ENCODE measurements at places on chromosomes 2 and 18. TPM values are rescaled to one million over a fixed set of nuclear protein-coding genes. Genes with fewer than 3 reads are reported as not detected.

The CD207 gene
- total RNA-seq: not detected

The CPO gene
- total RNA-seq: not detected

The ASB18 gene
- total RNA-seq: not detected

The MGAT5 gene
- 85.1 TPM for total RNA-seq

The MSTN gene
- total RNA-seq: not detected

GRCh38 chr2:109400102-109400501 is 213.7 kb downstream of the SEPTIN10 start:
- no peak for DNase-seq

- DNase-seq: no peak
Measured at GRCh38 chr18:32840962-32841361, 68.1 kb upstream of the KLHL14 start.

- DNase-seq: no peak
Measured at GRCh38 chr2:9440058-9440727, 16.7 kb downstream of the CPSF3 start.

DNA sequence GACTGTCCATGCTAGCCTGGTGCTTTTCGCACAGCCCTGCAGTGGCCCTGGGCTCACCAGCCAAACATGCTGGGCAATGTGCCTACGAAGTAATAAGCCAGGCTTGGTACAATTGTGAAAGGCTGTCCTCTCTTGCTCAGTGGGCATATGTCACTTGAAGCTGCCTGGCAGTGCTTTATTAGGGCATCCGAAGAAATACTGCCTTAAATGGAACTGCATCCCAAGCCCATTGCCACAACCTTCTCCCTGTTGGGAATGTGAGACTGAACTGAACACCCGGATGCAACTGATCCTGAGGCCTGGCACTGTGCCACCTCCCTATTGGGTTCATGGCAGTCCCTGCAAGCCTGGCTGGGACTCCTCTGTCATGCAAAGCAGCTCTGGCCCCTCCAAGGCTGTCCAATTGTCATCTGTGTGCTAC is 15.9 kb downstream of the CAPG start:
- no peak for DNase-seq

DNA sequence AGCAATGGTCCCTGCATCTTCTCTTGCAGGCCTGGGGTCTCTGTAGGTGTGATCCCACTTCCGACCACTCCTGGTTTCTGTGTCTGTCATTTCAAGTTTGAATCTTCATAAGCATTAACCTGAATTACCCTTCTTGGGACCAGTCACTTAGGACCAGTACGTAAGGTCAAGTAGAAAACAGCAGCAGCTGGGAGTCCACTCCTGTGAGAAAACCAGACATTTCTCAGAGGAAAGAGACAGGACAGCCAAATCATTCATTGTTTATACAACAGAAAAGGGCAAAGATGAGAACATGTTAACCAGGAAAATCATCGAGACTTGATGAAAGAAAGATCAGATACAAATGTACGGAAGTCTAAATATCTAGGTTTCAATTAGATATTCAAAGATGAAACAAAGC is 163.0 kb downstream of the MREG start:
- peak; percentile 64 for DNase-seq

GRCh38 chr2:3171564-3172264 is 205.9 kb downstream of the EIPR1 start:
- DNase-seq: no peak

- DNase-seq: no peak
Measured at GRCh38 chr2:148876202-148876594, 1.2 kb downstream of the KIF5C start.

- no peak for DNase-seq
Measured at GRCh38 chr2:45922577-45922988, 271.1 kb downstream of the PRKCE start.

DNA sequence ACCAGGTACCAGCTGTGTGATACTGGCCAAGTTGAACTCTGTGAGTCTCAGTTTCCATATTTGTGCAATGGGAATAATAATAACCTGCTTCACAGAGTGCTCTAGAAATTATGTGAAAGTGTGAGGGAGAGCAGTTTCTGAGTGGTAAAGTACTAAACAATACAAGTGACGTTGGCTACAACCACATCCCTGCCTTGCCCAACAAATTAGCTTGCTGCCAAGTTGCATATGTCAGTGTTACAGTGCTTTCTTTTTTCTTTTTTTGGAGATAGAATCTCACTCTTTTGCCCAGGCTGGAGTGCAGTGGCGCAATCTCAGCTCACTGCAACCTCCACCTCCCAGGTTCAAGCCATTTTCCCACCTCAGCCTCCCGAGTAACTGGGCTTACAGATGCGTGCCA is 533.6 kb upstream of the MEX3C start:
- no peak for DNase-seq

DNA sequence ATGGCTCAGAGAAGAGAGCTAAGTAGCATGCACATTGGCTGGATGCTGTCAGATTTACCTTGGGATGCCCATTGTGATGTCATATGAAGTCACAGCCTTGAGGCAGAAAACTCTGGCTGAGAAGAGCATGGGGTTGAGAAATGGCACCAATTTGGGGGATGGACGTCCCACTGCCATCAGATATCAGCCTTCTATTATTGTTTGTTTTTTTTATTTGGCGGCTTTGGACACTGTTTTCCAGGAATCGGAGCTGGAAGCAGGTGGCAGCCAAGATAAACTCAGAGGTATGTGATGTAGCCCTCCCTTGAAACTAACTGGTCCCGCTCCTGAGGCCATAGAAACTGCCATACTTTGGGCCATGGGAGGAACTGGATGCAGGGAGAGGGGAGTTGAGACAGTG is 40.6 kb downstream of the GCKR start:
- DNase-seq: no peak

DNA sequence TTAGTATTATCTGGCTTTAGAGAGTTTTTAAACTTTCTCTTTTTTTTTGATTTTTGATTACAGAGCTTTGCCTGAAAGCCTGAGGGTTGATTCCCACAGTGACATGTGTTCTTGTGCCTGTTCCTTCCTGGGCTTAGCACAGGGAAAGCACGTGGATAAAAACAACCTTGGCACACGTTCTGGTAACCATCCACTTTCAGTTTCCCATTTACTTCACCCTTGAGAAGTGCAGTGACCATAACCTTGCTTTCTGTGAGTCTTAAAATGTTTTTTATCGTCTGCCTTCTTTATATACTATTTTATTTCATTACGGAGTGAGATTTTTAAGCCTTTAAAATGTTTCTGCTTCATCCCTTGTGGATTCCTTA is 11.5 kb downstream of the CD226 start:
- DNase-seq: no peak

GRCh38 chr18:79374408-79375171 is 21.1 kb upstream of the NFATC1 start:
- DNase-seq: no peak

- DNase-seq: no peak
Measured at GRCh38 chr2:209102319-209102718, 321.5 kb upstream of the MAP2 start.
